Mesothelial cell of epicardium (in vitro differentiated cells): ENCODE measurements at places on chromosomes 2 and 18. TPM values are rescaled to one million over a fixed set of nuclear protein-coding genes. Genes with fewer than 3 reads are reported as not detected.

DNA sequence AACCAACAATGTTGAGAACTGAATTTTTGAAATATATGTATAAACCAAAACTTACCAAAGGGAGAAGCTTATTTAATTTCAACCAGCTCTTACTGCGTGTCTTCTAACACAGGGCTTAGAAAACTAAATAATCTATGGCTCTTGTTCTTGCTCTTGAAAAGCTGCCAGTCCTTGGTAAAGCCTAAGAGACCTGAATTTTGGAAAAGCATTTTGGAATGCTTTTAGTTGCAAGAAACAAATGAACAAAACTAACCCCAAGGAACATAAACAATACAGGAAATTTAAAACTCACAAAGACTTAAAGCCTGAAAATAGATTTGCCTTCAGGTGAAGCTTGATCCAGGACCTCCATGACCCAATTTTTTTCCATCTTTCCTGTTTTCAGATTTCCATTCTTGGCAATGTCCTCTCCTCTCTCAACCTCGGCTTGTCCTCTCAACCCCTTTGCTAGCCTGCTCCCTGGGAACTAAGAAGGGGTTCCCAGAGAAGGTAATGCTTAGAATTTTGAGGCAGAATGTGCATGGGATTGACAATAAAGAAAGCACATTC, 169.8 kb upstream of the NCK2 start:
- no peak for DNase-seq

DNA sequence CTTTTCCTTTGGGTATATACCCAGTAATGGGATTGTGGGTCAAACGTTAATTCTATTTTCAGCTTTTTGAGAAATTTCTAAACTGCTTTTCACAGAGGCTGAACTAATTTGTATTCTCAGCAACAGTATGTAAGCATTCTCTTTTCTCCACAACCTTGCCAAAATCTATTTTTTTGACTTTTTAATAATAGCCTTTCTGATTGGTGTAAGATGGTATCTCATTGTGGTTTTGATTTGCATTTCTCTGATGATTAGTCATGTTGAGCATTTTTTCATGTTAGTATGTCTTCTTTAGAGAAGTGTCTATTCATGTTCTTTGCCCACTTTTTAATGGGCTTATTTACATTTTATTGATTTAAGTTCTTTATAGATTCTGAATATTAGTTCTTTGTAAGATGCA, 145.5 kb downstream of the TRABD2A start:
- DNase-seq: no peak

DNA sequence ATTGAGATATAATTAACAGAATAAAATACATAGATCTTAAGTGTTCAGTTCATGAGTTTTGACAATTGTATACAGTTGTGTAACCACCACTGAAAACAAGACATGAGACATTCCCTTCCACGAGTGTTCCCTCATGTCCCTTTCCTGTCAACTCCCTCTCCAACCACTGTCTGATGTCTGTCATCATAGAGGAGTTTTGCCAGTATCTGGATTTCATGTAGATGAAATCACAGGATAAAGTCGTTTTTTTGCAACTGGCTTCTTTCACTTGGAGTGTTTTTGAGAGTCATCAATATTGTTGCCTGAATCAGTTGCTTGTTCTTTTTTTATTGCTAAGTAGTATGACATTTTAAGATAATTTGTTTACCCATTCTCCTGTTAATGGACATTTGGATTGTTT, 52.7 kb downstream of the RBMS1 start:
- no peak for DNase-seq

GRCh38 chr2:209661286-209661894, 110.2 kb upstream of the UNC80 start:
- DNase-seq: no peak

DNA sequence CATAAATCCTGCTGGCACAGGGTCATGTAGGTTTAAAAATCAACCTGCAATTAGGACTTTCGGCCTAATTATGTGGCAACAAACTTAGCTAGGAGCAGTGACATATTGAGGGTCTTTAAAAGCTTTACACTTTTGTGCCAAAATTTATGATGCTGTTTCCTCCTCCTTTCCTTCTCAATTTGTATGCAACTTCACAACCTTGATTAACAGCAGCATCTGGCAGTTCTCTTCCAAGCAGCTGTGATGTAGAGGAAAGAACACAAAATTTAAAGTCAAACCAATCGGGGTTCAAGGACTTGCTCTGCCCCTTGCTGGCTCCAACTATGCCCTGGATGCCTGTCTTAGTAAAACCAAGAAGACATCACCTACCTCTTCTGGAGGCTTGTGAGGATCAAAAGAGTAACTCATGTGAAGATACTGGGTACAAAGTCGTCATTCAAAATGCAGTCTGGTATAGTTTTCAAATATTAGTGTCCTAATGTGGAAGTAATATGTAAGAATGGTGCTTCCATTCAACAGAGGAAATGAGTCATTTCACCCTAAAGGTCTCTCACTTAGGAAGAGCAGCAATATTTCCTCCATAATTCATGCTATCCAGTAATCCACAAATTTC, 94.7 kb downstream of the ANKRD44 start:
- DNase-seq: no peak

DNA sequence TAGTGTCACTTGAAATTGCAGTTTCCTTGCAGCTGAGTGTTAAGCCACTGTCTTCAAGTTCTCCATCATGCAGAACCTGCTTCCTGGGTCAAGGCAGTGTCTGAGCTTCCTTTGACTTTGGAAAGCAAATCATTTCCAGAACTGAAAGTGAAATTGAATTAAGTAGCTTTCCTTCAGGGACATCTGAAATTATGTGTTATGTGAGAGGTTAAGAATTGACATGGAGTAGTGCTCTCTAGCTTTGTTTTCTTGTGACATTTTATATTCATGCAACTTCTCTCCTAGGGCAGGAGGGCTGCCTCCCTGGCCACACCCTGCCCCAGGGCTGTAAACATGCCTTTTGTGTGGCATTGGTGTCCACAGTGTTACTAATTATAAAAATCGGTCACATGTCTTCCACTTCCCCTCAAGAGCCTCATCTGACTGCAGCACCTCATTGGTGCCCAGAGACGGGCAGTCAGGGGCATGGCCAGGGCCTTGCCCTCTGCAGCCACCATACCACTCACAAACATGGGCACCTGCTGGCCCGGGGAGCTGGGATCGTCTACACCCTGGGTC, 14.4 kb downstream of the RAB12 start:
- no peak for DNase-seq

GRCh38 chr2:224085246-224085645, 46.2 kb upstream of the SERPINE2 start:
- no peak for DNase-seq

DNA sequence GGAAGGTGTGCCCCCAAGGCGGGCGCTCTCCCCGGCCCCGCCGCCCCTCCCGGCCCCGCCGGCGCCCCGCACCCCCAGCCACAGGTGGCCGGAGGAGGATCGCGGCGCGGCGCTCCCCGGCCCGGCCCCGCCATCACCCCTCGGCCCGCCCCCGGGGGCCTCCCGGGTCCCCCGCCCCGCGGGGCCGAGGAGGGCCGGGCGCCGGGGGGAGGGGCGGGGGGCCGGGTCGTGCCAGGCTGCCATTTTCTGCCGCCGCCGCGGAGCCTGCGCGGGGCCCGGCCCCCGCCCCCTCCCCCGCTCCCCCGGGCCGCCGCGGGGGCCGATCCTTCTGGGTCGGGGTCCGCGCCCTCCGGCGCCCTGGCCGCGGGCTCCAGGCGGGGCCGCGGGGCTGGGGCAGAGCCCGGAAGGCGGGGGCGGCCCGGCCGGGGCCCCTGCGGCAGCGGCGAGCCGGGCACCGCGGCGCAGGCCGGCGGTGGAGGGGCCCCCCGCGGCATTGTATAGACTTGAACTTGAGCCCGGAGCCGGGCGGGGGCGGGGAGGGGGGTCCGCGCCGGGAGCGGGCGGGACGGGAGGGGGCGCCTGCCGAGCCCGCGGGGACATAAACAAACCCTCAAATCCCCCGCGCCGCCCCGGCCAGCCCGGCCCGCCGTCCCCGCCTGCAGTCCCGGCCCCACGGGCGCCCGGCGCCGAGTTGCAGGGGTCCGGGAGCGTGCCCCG, 556 bp downstream of the DNMT3A start:
- DNase-seq: no peak

DNA sequence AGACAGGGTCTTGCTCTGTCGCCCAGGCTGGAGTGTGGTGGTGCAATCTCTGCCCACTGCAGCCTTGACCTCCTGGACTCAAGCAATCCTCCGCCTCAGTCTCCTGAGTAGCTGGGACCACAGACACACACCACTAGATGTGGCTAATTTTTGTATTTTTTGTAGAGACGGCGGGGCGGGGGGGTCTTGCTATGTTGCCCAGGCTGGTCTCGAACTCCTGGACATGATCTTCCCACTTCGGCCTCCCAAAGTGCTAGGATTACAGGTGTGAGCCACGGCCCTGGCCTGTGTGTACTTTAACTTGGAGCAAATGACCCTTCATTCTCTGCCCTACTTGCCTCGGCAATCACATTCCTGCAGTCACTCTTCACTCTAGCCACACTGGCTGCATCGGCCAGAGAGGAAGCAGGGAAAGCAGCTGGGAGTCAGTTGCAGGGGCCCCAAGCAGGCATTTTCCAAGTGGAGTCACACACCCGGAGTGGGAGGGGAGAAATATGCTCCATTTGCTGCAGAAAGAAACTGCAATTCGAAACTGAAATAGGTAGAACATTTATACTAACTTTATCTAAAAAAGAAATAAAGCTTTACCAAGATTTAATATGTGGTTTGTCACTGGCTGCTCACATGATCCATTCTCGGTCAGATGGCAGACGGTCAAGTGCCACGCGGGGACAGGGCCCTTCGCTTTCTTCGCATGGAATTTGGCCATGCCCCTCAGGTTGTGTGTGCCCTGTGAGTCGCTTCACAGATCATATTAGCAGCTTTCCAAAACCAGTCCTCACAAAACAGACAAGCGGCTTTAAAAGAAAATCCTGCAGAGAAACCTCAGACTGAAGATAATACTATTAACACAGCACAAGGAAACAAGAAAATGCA, 37.1 kb downstream of the FAM161A start:
- no peak for DNase-seq

DNA sequence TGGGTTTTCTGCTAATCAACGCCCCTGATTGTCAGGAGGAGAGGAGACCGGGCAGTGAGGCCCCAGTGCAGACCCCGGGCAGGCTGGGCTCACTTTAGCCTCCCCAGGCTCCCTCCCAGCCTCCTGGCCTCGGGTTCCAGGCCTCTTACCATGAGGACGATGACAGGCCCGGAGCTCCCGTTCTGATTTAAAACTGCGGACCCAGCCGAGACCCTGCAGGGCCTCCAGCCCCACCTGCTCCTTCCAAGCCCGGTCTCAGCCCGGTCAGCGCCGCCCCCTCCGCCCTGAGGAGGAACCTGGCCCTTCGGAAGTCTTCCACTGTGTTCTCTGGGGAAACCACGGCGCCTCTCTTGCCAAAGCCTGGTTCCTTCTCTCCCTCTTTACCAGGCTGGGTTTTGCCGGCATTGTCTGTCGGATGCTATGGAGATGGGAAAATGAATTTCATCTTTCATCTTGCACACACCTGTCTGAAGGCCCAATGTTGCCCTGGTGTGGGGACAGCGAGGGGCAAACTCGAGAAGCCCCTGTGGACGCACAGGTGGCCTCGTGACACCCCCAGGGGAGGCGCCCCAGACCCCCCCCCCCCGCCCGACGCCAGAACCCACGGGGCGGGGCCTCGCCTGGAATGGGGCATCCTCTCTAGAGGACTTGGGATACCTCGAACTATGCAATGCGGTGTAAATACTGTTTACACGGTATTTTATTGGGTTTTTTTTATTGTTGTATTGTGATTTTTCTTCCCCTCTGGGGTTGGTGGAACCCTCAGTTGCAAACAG, 37.7 kb upstream of the CTDP1 start:
- DNase-seq: no peak

DNA sequence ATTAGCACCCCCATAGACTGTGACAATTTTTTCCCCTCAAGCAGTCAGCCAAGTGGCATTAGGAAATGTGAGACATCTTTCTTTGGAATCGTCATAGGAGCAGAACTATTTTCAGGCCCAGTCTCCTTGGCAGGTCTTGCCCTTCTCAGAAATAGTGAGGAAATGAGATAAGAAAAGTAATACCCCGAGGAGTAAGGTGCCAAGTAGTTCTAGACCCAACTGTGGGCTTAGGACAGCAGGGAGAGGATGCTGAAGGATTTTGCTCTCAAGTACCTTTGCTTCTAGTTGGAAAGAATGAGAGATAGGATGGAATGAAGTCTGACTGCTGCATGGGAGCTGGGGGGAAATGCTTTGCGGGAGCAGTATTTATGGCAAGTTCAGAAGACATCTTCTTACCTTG, 31.8 kb downstream of the PRKCE start:
- no peak for DNase-seq

DNA sequence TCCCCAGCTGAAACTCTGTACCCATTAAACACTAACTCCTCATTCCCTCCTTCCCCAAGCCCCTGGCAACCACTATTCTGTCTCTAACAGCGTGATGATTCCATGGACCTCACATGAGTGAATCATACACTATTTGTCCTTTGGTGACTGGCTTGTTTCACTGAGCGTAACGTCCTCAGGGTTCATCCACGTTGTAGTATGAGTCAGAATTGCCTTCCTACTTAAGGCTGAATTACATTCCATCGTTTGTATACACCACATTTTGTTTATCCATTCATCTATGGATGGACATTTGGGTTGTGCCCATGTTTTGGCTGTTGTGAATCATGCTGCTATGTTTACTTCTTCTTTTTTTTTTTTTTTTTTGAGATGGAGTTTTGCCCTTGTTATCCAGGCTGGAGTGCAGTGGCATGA, 19.6 kb upstream of the CABLES1 start:
- no peak for DNase-seq

GRCh38 chr2:144405982-144406788, 113.7 kb downstream of the ZEB2 start:
- no peak for DNase-seq

LHCGR gene
- 0.13 TPM in 1 of 3 replicates, not detected in the others for total RNA-seq

FN1 gene
- 829 to 909 TPM (median 896 TPM) in 3 replicates for total RNA-seq

ZNF804A gene
- total RNA-seq: 2.7 to 2.8 TPM (median 2.7 TPM) in 3 replicates

DIPK1C gene
- total RNA-seq: not detected in 3 replicates

ACADL gene
- total RNA-seq: 13.0 to 13.2 TPM (median 13.0 TPM) in 3 replicates
